Inflammatory macrophage treated with lipopolysaccharide for 4 hours (primary cell): ENCODE measurements at places on chromosomes 3 and 15.

- DNase-seq = no peak
Measured at GRCh38 chr3:168558728-168559411, 463.1 kb upstream of the GOLIM4 start.

- no peak for DNase-seq
Measured at GRCh38 chr3:64490180-64490724, 197.5 kb downstream of the ADAMTS9 start.

GRCh38 chr3:194867270-194867983 is 181.7 kb downstream of the FAM43A start:
- no peak for DNase-seq

DNA sequence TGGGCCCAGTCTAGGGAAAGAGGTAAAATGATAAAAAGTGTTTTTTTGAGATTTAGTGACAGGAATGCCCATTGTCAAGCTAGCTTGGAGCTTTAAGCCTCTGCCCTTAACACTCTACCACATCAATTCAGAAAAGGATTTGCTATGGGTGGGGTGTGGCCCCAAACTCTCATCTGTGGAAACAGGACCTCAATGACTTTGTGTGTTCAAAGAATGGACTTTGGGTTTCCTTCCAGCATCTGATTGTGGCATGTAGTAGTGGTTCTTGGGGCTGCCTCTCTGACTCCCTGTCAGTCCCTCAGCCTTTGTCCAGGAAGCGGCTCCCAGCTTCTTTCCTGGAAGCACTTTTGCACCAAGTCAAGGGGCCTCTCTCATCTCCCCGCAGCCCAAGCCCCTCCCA is 56.1 kb downstream of the CCNL1 start:
- DNase-seq = no peak

GRCh38 chr15:34769711-34770110 is 14.9 kb upstream of the GJD2 start:
- DNase-seq = no peak

- DNase-seq = no peak
Measured at GRCh38 chr3:170204023-170204472, 18.2 kb upstream of the PRKCI start.

GRCh38 chr15:57505949-57506391 is 85.7 kb upstream of the MYZAP start:
- no peak for DNase-seq

DNA sequence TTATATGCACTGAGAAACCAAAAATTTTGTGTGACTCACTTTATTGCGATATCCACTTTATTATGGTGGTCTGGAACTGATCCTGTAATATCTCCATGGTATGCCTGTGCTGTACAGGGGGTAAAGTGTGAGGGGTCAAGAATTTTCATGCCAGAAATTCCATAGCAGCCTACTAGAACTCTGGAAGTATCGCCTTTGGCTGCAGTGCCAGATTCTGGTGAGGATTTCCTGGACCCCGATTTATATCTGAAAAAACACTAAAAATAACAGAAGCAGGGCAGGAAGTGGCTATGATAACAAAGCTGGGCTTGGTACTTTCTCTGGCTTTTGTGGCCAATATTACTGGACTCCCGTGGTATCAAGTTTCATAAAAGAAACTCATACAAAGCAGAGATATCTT is 36.4 kb downstream of the CCDC80 start:
- no peak for DNase-seq

- DNase-seq = no peak
Measured at GRCh38 chr3:50453907-50454306, 49.5 kb downstream of the CACNA2D2 start.

DNA sequence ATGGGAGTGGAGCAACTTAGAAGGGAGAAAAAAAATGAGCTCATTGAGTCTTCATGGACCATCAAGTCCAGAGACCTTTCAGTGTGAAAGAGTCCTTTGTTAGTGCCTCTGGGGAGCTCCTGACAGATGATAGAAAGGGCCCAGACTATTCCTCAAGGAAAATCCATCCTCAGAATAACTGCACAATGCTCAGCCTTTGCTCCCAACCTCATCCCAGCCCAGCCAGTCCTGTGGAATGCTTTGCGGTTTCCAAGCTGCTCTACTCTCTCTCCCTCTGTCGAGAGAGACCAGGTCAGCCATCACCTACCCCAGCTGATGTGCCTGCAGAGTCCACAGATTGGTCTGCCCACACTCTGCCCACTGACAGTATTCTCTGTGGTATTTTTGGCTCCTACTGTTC is 406.2 kb downstream of the MFSD1 start:
- no peak for DNase-seq

DNA sequence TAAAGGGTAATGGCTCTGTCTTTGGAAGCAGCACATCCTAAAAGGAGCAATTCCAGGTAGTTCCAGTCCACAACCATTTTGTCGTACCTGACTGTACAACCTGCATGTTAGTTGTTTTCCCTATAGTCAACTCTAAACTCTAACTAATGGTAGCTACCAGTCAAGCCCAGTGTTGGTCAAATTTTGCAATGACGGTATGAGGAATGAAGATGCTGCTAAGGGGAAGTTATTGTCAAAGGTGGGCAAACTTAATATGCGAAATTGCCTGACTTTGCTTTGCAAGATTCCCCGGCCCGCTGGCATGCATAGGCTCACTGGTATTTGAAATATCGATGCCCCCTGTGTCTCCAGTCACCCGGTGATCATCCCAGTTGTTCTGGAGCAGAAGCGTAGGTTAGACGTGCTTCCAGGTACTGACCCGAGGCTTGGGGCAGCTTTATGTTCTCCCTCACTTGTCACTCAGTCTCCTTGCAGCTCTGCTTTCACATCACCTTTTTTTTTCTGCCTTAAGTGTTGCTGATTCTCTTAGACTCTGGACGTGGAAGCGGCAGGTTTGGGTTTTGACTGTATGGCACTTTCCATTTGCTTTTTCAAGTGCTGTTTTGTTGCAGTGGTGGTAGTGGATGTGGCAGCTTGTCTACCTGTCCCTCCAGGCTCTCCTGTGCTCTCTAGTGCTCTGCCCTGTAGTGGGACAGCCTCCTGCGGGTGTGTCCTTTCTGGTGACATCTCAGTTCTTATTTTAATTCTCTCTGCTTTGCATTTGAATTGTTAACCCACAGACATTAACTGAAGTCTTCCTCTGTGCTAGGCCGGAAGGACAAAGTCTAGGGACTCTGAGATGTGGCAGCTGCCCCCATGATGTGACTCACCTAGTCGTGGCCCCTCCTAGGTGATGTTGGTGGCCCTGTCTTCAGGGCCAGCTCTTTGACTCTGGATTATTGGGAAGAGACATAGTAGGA is 95.8 kb upstream of the UMPS start:
- no peak for DNase-seq

DNA sequence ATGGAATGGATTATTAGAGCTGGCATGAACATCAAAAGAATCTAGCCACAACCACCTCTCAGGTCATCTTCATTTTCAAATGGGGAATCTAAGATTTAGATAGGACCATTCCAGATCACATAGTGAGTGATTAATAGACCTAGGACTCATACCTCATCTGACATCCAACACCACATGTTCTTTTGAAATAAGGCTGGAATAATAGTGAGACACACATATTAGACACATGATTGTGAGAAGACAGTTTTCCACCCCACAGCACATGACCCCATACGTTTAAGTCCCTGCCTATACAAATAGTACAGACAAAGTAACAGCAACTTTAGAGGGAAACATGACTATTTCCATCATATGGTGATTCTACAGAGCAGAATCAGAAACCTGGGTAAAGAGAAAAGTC is 344.7 kb upstream of the TPRG1 start:
- peak; percentile 87 for DNase-seq

GRCh38 chr3:100570811-100571210 is 38.6 kb upstream of the ADGRG7 start:
- no peak for DNase-seq

GRCh38 chr3:9944271-9944670 is 7.9 kb downstream of the PRRT3 start:
- DNase-seq = no peak

DNA sequence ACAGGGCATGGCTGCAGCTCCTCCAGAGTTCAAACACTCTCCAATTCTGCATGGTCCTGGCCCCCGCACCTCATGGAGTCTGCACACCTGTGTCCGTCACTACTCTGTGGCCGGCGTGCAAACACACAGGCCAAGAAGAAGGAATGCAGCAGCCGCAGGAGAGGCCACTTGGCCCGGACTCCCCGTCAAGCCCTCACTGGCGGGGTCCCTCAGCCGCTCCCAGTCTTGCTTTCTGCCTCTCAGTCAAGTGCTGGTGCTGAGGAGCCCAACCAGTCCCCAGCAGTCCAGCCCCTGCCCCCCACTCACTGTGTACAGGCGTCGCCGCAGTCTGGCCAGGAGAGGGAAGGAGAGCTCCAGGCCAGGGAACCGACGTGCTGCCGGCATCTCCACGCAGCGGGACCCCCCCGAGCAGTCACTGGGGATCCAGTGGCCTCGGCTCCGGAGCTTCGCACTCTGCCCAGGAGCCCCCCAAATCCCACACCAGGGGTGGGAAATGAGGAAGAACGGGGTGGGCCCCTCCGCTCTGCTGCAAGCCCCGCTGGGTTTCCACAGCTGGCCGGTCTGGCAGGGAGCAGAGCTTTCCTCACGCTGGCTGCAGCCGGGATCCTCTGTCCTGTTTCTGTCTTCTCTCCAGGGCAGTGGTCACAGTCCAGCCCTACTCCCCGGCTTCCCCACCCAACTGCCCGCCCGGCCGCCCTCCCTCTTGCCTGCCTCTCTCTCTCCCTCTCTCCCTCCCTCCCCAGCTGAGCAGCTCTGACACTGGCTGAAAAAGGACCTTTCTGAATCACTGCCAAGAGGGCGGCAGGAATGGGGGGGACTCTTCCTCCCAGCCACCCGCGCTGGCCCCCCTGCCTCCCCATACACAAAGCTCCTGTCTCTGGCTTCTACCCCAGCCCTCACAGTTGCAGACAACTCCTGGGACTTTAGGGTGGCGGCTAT is 16.0 kb downstream of the TNK2 start:
- DNase-seq = no peak

DNA sequence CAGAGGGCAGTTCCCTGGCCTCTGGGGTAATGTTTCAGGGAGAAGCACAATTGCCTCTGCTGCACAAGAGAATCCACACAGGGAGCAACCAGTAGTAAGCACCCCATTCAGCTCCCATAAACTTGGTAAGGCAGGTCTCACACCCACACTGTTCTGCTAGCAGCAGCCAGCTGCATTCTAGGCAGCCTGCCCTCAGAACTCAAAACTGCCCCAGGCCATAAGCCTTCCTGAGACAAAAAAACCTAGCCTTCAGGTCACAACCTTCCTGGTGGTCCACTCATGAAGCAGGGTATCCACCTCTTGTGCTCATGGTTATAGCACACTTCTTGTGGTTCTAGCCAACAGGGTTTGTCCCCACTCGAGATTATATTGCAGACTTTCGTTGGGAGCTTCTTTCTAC is 33.7 kb upstream of the ABI3BP start:
- no peak for DNase-seq

- no peak for DNase-seq
Measured at GRCh38 chr15:34613997-34614396, 30.5 kb upstream of the GOLGA8B start.

GRCh38 chr15:65583701-65584100 is 27.2 kb downstream of the INTS14 start:
- DNase-seq = no peak

GRCh38 chr3:89025185-89025584 is 82.2 kb upstream of the EPHA3 start:
- no peak for DNase-seq

GRCh38 chr3:176789947-176790346 is 407.3 kb downstream of the TBL1XR1 start:
- no peak for DNase-seq

DNA sequence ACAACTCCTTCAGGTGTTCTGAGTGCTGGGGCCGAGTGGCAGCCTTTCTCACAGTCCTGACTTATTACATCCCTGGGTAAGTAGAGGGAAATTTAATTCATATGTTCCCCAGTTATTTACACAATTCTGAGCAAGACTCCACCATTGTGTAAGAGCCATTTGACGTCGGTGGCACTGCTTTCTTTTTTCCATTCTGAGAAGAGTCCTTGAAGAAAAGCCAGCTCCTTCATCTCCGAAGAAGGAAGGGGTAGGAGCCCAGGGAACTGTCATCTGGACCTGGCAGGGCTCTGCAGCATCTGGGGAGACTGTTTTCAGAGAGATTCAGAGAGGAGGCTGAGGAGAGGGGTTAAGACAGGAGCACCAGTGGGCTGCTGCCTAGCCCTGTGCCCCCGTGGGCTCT is 22.6 kb upstream of the MASP1 start:
- DNase-seq = no peak

DNA sequence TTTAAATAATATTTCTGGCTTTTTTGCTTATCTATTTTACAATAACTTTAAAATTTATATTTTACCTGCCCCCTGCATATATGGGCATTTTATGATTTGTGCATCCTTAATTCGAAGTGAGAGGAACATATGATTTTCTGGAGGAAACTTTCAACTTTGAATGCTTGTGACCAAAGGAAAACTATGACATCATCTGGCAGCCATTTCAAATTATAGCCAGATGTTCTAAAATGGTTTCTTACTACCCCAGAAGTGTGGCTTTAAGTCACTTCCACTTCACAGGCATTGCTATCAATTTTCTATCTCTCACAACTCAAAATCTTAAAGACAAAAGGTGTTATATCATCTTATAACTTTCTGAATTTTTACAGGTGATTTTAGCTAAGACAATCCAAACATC is 508.8 kb downstream of the RBMS3 start:
- DNase-seq = no peak

GRCh38 chr15:57992761-57993355 is 72.7 kb downstream of the ALDH1A2 start:
- DNase-seq = no peak

DNA sequence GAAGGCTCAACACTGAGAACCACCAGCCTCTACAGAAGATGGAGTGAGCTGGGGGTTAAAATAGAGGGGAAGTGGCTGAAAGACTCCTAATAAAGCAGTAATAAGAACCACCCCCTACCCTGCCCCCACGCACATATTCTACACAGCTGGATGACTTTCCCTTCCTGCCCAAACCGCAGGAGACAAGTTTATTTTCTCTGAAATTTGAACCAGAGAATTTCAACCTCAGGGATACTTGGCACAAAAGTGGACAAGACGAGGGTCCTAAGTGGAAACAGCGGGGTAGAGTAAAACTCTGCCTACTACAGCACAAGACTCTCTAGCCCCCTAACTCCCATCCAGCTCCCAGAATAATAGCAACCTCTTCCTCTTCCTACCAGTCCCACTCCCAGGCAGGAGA is 28.4 kb downstream of the USF3 start:
- no peak for DNase-seq

- DNase-seq = no peak
Measured at GRCh38 chr15:70112074-70112395, 14.3 kb upstream of the TLE3 start.
